H7 (cell line): ENCODE measurements at places on chromosomes 4 and X. TPM values are rescaled to one million over a fixed set of nuclear protein-coding genes. Genes with fewer than 3 reads are reported as not detected.

- DNase-seq = no peak
These were observed 7.6 kb upstream of the TLR2 start for GRCh38 chr4:153676486-153676885.

GRCh38 chrX:48945517-48946348, 11.7 kb downstream of the OTUD5 start:
- peak; percentile 81 for DNase-seq

The TCEAL5 gene
- total RNA-seq = 0.37 and 0.66 TPM in 2 replicates

GRCh38 chr4:92368653-92369052, 64.9 kb downstream of the GRID2 start:
- no peak for DNase-seq

GRCh38 chrX:149982310-149982709, 44.0 kb upstream of the EOLA2 start:
- DNase-seq = no peak

The MAPK10 gene
- total RNA-seq = 11.6 and 13.7 TPM in 2 replicates

DNA sequence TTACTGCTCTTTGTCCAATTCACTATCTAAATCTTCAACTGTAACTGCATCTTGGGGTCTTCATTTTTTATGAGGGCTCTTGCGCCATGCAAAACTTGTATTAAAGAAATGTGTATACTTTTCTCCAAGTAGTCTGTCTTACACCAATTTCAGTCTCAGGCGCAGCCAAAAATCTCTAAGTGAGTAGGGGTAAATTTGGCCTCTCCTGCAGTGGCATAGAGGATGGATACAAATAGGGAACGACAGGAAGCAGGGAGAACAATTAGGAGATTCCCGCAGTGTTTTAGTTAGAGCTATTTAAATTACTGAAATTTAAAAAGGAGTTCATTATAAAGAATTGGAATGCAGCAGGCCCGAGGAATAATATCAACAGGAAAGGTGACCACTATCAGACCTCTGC, 30.2 kb downstream of the DMP1 start:
- DNase-seq = no peak

The DMRTC1 gene
- not detected in 2 replicates for total RNA-seq

GRCh38 chr4:155722816-155723499, 35.9 kb upstream of the GUCY1B1 start:
- DNase-seq = no peak

- no peak for DNase-seq
These were observed 49.3 kb upstream of the ATOH1 start for GRCh38 chr4:93779228-93779627.

DNA sequence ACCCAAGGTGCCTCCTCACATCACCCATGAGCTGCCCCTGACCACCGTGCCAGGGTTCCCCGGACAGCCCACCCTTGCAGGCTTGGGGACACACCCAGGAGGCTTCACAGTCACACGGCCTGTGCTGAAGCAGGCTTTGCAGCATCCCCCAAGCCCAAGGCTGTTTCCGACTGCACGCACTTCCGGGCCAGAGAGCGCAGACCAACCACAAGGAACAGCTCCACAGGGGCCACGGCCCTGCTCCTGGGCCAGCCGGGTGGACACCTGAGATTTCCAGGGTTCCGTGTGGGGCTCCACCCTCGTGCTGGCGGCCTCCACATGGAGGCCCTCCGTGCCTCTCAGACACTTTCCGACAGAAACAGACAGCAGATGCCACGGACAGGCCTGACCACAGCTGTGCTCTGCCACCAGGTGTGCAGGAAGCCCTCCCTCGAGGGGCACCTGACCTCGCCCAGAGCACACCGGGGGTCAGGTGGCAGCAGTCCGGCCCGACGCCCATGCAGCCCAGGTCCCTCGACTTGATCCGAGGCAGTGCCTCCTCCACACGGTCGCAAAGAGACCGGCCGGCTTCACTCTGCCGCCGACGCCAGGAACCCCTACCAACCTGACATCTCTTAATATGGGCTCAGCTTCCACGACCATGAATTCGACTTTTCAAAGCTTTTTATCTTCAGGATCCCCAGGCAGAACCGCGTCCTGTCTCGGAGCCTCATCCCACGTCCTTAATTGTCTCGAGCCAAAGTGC, 8.0 kb downstream of the CTBP1 start:
- DNase-seq = peak; percentile 58

The EMCN gene
- not detected in 2 replicates for total RNA-seq

DNA sequence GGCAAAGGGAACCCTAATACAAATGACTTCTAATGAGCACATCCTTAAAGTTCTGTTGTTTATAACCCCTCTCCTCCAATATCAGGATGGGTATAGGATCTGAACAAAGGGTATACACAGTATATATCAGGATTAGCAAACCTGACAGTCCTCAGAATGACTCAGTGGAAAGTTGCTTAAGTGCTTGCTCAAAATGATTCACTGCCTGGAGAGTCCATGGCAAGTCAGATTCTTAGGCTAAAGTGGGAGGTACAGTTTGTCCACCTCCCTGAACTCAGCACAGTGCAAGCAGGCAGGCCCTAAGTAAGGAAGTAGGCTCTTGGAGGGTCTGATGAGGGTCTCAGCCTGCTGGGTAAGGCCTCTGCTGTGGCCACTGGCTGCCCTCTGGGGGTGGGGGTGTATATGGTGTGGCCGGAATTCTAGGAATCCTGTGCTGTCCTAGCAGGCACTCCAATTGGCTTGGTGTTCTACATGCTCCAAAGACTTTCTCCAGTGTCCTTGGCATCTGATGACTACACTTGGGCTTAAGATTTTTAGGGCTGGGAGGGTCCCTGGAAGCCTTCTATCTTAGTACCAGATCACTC, 54.3 kb downstream of the CHRDL1 start:
- DNase-seq = peak; percentile 25

The L1CAM gene
- total RNA-seq = 9.9 and 17.0 TPM in 2 replicates

The RAB9B gene
- total RNA-seq = 0.30 and 0.48 TPM in 2 replicates

- DNase-seq = no peak
These were observed 263.3 kb upstream of the GPRIN3 start for GRCh38 chr4:89570931-89571330.

The ZNF330 gene
- total RNA-seq = 41.3 and 60.6 TPM in 2 replicates

DNA sequence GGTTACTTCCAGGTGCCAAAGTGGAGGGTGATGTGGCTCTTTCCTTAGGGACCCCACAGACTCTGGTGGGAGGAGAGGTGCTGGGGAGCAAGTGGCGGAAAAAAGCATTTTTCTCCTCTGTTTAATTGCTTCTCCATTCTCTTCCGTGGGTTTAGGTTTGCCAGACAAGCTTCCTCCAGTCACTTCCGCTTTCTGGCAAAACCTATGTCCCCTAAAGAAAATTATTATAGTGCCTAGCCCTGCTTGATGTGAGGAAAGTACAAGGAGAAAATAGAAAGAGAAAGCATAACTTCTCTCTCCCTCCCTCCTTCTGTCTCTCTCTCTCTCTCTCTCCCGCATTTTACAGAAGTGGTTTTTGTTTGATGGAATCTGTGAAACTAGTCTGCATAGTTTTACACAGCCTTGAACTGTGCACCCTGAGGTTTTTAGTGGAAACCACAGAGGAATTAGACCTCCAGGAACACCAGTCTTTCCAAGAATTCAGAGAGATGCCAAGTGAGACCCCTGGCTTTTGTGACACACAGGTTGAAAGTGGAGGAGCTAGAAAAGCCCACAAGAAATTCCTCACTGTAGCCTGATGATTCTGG, 231.1 kb upstream of the ANXA3 start:
- no peak for DNase-seq

DNA sequence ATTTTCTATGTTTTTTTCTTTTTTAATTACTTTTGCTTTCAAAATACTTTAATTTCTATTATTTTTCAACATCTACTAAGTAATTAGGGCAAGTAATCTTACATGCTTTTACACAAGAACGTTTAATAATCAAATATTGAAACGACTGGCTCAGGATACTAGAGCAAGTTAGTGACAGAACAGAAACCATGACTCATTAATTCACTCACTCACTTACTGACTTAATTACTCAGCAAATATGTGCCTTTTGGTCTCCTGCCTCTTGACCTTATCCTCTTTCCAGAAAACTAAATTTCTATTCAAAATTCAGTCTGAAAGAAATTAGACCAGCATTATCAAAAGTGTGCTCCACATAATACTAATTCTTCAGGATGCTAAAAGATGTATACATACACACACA, 314.9 kb upstream of the TEX13C start:
- no peak for DNase-seq

- DNase-seq = no peak
These were observed 259.5 kb downstream of the ARHGAP24 start for GRCh38 chr4:85734424-85734831.

GRCh38 chrX:118755633-118756032, 28.2 kb downstream of the IL13RA1 start:
- no peak for DNase-seq

- DNase-seq = peak; percentile 46
These were observed 298.3 kb downstream of the EVC2 start for GRCh38 chr4:5409972-5410618.

- DNase-seq = no peak
These were observed 7.9 kb downstream of the MAGEB18 start for GRCh38 chrX:26146024-26146423.

DNA sequence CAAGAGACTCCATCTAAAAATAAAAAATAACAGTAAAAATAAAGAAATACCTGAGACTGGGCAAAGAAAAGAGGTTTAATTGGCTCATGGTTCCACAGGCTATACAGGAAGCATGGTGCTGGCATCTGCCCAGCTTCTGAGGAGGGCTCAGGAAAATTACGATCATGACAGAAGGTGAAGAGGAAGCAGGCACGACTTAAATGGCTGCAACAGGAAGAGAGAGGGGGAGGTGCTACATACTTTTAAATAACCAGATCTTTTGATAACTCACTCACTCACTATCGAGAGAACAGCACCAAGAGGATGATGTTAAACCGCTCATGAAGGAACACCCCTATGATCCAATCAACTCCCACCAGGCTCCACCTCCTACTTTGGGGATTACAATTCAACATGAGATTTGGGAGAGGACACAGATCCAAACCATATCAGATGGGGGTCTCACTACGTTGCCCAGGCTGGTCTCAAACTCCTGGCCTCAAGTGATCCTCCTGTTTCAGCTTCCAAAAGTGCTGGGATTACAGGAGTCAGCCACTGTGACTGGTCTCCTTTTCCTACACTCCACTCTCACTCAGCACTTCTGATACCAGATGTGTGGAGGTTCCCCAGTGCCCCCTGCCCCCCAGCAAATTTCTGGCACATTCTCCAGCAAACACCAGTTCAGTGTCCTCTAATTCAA, 11.9 kb upstream of the ZNF157 start:
- DNase-seq = no peak

DNA sequence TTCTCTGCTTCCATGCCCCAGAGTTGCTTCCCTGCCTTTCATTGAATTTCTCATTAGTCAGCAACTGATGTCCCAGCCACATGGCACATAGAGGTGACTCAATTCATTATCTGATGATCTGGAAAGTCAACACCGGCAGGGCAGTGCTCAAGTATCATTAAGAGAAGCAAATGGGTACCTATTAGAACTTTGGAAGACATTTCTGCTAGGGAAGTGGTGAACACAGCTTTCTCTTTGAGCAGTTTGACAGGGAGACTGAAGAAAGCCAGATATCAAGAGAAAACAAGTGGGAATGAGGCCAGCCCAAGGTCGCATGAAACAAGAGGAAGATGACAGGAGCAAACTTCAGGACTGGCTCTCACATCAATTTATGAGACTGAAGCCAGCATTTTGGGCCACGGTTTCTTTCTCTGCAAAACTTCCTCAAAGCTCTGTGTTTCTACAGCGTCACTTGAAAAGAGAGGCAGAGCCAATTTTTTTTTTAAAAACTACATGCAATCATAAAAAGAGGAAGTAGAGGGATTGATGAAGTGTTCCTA, 108.3 kb upstream of the RPS6KA3 start:
- DNase-seq = no peak

DNA sequence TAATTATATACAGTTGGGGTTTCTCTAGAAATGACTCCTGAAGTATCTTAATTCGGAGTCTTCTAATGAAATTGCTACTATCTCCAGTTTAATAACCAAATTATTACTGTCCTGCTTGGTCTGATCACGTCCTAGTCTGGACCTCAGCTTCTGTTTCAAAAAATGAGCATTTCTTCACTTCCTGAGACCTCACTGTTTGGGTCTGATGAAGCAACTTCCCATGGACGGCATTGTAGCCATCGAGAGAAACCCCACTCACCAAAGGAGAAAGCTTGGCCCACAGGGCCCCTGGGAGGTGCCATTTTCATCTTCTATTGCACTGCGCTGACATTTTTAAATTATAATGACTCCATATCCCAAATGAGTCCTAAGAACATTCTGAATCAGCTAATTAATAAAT, 178.0 kb downstream of the MGST2 start:
- no peak for DNase-seq

The GABRE gene
- total RNA-seq = 2.8 and 4.4 TPM in 2 replicates

DNA sequence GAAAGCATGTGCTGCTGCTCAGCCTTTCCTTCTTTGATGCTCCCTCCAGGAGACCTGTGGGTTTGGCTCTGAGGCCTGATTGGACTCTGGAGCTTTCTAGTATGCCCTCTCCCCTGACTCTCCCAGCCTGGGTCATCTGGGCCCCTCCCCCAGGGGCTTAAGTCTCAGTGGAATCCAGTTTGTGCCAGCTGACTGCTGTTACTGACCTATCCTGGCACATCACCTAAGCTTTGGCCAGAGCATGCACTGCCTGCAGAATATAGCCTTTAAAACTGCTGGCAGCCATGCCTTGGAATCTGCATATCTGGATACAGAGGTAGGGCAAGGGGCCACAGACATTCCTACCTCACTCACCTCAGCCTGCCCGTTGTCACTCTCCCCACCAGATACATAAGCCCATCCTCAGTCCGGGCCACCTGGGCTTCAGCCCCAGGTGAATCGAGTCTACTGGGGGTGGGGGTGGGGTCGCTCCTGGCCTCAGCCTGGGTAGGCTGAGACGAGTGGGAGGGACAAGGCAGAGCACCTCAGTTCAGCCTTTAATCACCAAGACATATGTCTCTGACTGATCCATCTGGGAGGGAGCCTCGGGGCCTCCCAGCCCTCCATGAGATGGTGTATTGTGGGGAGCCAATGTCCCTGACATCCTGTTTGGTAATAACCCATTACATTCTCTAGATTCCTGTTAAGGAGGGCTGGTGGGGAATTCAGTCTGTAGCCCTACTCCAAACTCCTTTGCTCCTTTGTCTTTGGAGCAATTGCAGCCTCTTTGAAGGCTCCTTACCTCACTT, 61.2 kb downstream of the STARD8 start:
- peak; percentile 59 for DNase-seq

The BEX1 gene
- 56.5 and 81.4 TPM in 2 replicates for total RNA-seq

- DNase-seq = no peak
These were observed 962.9 kb upstream of the GRID2 start for GRCh38 chr4:91340822-91341221.

GRCh38 chr4:148800940-148801339, 358.7 kb upstream of the NR3C2 start:
- DNase-seq = no peak

DNA sequence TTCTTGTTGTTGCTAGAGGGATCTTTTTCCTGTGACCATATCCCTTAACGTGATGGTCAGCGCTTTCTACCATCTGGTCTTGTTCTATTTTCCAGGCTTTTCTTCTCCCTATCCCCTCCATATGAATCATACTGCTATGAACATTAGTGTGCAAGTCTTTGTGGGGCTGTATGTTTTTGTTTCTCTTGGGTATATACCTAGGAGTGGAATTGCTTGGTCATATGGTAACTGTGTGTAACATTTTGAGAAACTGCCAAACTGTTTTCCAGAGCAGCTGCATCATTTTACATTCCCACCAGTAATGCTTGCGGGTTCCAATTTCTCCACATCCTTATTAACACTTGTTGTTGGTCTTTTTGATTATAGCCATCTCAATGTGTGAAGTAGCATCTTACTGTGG, 121.4 kb downstream of the SPRY1 start:
- no peak for DNase-seq
